GM03348 (cell line): ENCODE measurements at places on chromosomes 2 and 18.

GRCh38 chr2:206840999-206841398, 75.6 kb downstream of the FASTKD2 start:
- DNase-seq = no peak

DNA sequence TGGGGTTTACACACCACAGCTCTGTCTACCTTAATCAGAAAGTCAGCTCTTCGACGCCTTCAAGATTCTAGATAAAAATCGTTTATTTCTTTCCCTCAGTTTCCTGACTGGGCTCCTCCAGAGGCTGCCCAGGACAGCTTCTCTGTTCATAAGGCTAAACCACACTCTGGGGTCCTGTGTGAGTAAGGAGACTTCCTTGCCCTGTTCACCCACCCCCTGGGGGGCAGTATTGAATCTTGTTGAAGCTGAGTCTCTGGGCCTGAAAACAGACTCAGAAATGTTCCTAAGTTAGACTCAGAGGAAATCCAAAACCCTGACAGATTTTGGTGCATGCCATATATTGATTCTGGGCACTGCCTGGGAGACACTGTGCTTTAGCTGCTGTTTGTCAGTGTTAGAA, 43.0 kb downstream of the G6PC2 start:
- no peak for DNase-seq

DNA sequence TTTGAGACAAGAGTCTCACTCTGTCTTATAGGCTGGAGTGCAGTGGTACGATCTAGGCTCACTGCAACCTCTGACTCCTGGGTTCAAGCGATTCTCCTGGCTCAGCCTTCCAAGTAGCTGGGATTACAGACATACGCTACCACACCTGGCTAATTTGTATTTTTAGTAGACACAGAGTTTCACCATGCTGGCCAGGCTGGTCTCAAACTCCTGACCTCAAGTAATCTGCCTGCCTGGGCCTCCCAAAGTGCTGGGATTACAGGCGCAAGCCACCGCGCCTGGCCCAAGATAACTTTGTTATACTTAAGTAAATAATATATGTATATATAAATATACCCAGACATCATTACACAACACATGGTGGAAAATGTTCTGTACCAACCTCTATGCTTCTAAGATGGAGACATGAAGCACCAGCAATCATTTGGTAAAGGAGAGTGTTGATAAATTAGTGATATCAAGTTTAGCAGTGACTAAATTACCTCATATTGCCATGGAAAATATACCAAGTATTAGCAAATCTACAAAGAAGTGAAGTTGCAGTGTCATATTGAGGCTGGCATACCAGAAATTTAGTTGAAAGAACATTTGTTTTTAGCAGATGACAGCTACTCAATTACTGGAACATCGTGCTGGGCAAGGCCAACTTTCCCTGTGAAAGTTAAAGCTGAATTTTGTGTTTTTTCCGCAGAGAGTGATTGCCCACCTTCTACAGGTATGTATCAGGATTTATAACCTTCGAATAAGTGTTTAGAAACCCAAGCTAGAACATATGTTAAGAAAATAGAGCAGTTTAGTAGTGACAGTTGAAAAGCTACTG, 177.7 kb downstream of the MYCN start:
- DNase-seq = no peak

DNA sequence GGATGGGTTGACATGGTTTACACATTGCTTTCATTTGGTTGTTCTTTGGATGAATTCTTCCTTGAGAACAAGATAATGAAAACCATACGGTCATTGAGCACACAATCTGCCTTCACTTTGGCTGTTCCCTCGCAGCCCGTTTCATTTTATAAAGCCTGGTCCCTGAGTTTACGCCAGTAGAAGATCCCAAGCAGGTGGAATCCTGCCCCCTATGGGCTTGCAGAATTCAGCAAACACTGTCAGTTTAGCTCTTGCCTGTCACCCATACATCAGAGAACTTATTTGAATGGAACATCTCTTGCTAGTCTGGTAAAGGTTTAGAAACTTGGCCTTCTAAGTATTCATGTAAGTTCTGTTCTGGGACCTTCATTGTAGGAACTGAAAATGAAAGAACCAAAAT, 666.4 kb upstream of the ZEB2 start:
- no peak for DNase-seq

DNA sequence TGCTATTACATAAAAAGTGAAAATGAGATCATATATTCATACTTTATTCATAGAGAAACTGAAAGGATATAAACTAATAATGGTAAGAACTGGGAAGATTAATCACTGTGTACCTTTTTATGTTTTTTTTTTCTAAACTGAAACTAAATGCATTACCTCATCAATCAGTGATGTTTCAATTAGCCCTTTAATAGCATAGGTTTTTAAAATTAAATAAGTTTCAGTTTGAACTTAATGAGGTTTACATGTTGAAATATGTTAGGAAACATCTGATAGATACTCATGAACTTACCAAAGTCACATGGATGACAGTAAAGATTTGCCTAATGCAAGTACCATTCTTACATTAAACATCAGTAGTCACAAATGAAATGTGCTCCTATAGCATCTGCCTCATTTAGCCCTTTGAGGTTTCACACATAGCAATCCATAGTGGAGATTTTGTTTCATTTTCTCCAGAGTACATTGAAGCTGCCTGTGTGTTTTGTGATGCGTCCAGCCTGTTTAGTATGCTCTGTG, 8.9 kb downstream of the MAPRE2 start:
- no peak for DNase-seq

GRCh38 chr18:33169218-33169617, 271.3 kb downstream of the CCDC178 start:
- DNase-seq = no peak

DNA sequence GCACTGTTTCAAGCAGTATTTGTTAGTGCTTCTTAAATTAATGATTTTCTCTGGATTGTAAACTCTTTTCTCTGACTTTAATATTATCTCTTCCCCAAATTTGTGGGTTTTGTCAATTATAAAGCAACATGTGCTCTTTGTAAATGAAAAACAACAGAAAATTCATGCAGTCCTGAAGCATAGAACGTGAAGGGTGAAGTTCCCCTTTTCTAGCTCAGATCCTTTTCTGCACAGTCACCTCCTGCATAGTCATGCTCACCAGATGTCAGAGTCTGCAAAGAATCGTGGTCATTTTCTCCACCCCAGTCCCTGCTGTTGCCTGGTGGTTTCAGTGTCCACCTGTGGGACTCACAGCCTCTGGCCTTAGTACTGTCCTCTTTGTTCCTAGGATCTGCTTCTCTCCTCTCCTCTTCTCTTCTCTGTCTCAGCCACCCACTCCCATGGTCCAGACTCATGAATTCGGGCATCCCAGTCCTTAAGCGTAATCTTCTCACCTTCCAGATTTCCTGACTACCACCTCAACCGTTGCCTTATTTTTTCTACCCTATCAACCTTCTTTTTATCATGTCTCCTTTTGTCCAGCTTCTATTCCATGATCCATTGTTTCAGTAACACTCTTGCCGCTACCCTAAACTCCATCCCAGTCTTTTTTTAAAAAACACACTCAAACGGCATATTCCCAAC, 229.1 kb downstream of the RTP5 start:
- no peak for DNase-seq

GRCh38 chr2:120589771-120590608, 145.7 kb upstream of the GLI2 start:
- peak; percentile 89 for DNase-seq
